Activated T-cell treated with anti-CD3 and anti-CD28 coated beads, Interleukin-2, amount 50 U/mL, for 72 hours (primary cell): ENCODE measurements at places on chromosomes 4 and X.

- DNase-seq, result no peak
Observed at GRCh38 chr4:10009861-10010500, 11.3 kb downstream of the SLC2A9 start.

DNA sequence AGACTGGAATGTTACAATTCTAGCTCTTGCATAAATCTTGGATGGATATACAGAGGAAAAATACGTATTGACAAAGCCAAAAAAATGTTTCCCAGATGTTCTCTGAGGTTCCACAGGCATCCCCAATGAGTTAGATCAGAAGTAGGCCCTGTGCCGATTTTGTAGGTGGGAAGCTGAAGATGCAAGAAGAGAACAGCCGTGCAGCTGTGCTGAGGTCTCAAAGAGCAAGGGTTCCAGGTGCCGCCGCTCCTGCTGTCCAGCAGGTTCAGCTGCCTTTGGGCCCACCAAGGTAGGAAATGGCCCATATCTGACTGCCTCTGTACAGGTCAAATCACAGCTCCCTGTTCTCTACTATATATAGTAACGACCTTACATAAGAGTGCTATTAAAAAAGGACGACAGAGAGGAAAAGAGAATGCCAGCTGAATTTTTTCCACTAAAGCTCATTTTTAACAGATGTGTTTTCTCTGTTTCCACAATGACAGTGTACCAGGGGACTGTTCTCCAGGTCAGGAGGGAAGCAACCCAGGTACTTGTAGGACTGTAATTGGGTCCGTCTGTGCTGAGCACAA is 155.6 kb downstream of the CBR4 start:
- no peak for DNase-seq

DNA sequence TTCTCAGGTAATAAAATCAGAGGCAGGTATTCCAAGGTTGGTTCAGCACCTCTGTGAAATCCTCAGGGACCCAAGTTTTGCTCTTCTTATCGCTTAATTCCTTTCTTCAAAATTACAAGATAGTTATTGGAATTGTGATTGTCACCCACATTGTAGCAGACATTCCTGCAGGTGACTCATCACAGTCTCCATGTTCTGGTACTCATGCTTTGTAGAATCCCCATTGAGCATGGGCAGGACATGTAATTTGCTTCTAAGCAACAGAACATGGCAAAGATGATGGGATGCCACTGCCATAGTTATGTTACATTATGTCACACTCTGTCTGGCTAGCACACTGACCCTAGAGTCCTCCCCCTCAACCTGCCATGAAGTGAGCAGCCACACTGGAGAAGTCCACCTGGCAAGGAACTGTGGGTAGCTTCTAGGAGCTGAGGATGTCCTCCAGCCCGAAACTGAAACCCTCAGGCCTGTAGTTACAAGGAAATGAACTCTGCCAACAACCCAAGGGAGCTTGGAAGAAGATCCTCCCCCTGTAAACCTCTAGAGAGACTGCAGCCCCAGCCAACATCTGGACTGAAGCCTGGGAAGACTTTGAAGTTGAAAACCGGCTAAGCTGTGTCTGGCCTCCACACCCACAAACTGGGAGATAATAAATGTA is 58.3 kb upstream of the GUCY1A1 start:
- DNase-seq, result no peak

DNA sequence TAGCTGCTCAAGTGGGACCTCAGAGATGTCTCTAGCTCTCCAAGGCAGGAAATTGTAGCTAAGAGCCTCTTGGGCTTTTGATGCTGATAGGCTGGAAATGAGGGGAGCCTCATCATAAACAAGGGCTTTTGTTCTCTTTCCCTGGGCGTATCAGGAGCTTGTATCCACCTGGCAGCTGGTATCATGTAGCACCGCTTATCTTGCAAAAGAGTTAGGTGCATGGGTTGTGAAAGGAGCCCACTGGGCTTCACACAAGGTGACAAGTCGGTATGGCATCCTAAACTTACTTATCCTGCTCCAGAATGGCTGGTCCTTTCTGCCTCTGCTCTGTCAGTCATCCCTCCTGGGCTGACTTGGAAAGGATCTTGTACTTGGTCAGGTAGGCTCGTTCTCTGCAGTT is 565.8 kb downstream of the GRXCR1 start:
- no peak for DNase-seq

- DNase-seq, result no peak
Observed at GRCh38 chrX:46461660-46462191, 83.5 kb downstream of the ZNF674 start.

- DNase-seq, result no peak
Observed at GRCh38 chr4:127995776-127996175, 30.6 kb downstream of the ABHD18 start.

DNA sequence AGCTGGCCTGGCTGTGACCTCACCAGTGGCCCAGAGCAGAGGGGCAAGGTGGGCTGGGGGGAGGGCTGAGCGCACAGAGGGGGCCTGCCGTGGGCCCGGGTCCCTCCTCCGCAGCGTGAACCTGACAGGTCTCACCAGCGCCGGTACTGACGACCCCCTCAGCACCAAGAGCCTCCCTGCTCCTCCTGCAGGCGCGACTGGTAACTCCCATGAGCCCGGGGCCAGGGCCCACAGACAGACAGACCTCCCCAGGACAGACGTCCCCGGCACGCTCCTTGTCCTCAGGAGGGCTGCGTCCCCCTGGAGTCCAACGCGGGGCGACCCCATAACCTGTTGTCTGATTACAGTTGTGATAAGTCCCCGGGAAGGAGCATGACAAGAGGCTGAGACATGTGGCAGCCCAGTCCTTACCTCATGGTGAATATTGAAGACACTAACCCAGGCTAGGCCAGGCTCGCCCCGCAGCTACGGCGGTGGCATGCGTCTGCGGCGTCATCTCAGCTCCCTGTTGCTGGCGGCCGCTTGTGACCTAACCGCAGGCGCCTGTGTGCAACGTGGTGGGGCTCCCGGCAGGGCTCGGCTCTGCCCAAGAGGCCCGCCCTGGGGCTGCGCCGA is 8.5 kb downstream of the AKAP17A start:
- no peak for DNase-seq

DNA sequence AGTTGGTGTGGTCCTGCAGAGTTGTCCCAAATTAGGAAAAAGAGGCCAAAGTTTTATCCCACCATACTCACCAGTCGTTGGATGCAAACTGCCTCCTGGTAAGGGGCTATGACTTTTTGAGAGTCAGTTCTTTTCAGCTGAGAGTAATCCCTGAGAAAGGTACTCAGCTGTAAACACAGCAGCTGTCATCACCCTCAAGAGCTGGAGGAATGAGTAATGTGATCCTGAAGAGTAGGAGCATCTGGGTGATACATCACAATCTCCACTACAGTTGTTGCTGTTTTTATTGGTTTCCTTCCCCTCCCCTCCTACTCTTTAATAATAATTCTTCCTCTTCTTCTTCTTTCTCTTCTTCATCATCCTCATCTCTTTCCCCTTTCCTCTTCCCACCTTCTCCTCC is 5.7 kb downstream of the MAGEE1 start:
- DNase-seq, result no peak

GRCh38 chrX:22959204-22959920 is 40.4 kb upstream of the DDX53 start:
- DNase-seq, result no peak

- DNase-seq, result no peak
Observed at GRCh38 chrX:10938365-10938923, 172.7 kb upstream of the HCCS start.

DNA sequence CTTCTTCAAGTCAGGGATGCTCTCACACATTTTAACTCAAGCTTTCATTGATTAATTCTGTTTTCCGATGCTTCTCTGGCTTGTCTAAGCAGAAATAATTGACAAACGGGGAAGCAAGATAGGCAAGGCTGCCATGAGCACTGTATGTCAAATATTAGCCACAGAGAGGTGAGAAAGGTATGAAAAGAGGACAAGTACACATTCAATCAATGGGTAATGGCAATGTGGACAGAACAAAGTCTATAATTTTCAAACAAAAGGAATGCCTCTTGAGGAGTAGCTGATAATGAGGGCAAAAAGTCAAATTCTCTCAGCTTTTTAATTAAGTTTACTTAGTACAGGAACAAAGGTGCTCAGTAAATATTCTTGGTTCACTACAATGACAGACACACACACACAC is 19.6 kb downstream of the COX7B2 start:
- DNase-seq, result no peak

- DNase-seq, result no peak
Observed at GRCh38 chr4:141643557-141643956, 7.2 kb downstream of the IL15 start.

GRCh38 chr4:27916452-27917184 is 1056.0 kb downstream of the STIM2 start:
- DNase-seq, result no peak

- peak; percentile 24 for DNase-seq
Observed at GRCh38 chrX:51144828-51145442, 187.7 kb upstream of the NUDT10 start.

GRCh38 chrX:45434231-45434630 is 233.6 kb upstream of the DIPK2B start:
- DNase-seq, result no peak

GRCh38 chr4:15706646-15707362 is 3.9 kb downstream of the BST1 start:
- no peak for DNase-seq

DNA sequence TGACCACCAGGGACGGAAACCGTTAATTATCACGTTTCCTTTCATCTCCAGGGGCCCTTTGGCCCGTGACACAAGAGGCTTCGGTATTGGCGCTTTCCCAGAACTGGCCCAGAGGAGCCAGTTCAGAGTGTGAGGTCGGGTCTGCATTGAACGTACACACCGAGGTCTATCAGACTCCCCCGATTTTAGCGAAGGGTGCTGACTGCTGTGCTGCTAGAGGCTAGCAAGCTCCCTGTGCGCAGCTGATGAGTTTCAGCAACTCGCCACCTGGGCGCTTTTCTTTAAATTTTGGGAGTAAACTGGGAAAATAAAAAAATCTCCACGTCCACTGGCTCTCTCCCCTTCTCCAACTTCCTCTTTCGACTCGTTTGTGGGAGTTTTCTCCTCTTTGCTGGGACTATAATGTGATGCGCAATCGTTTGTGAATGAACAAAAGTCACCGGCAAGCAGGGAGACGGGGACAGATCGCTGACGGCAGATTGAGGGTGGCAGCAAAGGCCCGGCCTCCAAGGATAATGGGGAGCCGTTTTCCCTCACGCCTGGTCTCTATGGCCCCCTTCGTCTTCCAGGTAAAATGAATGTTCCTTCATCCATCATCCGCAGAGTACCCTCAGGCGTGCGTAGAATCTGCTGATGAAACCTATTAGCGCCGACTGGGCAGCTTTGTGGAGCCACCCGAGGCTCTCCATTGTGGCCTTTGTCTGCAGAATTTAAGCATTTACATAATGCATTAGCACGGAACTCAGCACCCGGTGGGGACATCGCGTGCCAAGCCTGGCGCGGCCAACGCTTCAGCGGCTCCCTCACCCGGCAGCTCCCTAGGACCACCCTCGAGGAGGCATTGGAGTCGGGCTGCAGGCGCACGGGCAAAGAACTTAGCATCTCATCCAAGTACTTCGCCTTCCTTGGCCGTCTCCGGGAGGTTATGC is 1.6 kb upstream of the LRAT start:
- DNase-seq, result no peak

GRCh38 chrX:107448998-107449835 is at the start of gene FRMPD3:
FRMPD3 (plus strand) TSS chrX:107449652; CDS start chrX:107526589, 76,937 bp downstream.
- DNase-seq, result peak; percentile 14

GRCh38 chr4:163558539-163559044 is 64.1 kb downstream of the TMA16 start:
- no peak for DNase-seq

- DNase-seq, result no peak
Observed at GRCh38 chrX:11117745-11118144, 6.6 kb downstream of the HCCS start.

DNA sequence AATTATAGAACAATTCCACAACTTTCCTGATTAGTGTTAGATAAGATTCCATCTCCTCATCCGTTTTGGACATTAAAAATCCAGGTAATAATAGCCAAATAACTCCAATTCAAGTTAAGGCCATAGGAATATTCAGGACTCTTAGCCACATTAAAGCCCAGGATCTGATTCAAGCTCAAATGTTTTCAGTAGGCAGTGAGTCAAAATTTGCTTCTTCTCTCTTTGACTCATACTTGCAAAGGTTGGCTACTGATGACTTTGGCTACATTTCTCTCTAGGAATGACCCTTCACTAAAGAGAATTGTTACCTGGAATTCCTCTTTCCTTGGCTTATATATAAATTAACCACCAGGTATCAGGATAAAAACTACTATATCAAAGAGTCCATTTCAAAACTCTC is 354.9 kb upstream of the HS3ST1 start:
- no peak for DNase-seq

DNA sequence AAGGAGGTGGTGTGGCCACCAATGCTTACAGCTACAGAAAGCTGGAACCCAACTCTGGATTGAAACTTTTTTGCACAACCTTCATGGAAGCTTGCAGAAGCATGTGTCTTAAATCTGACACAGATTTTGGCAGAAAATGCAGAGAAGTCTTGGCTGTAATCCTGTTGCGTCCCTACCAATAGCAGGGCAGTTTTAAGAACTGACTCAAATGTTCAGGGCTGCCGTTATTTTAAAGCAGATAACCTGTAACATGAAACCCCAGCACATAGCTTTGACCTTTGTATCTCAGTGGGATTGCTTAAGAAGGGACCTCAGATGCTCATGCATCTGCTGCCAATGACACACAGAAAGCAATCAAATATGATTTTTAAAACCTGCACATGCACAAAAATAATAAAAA is at the start of gene VEGFD:
VEGFD (minus strand) TSS at position 110 of the 400 bp plus-strand sequence. CDS start 467 bp downstream, outside the sequence.
- DNase-seq, result no peak

- DNase-seq, result no peak
Observed at GRCh38 chrX:129731228-129731627, 7.6 kb upstream of the XPNPEP2 start.

- no peak for DNase-seq
Observed at GRCh38 chr4:26105337-26105736, 191.3 kb downstream of the SMIM20 start.

GRCh38 chrX:45850197-45850774 is 649.6 kb upstream of the DIPK2B start:
- DNase-seq, result peak; percentile 46

- no peak for DNase-seq
Observed at GRCh38 chr4:183887351-183887750, 17.8 kb upstream of the STOX2 start.

- DNase-seq, result no peak
Observed at GRCh38 chrX:111560801-111561200, 49.4 kb downstream of the SERTM2 start.

DNA sequence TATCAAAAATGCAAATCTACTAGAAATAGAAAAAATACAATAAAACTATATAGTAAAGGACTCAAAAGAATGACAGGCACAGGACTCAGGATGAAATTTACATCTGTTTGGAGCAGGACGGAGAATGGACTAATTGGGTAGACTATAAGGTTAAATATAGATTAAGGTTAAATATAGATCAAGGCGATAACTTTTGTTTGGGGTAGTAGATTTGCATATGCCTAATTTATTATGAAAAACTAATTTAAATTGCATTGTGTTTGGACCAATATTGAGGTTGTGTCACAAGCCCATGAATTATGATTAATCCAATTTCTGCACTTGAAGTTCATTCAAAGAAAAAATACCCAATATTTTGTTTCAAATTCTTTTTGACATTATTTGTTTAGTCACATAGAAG is 31.0 kb downstream of the MTHFD2L start:
- DNase-seq, result no peak
